Effector memory CD8-positive, alpha-beta T cell (primary cell): ENCODE measurements at places on chromosomes 6 and 20.

GRCh38 chr6:73079978-73080377 is 145.3 kb downstream of the KHDC1L start:
- H3K36me3 ChIP-seq = no peaks in the 10 kb centered on the region
- no peak for DNase-seq
- no peaks in the 10 kb centered on the region for H3K27me3 ChIP-seq
- no peak overlapping the region for H3K4me3 ChIP-seq
- no peaks in the 10 kb centered on the region for H3K4me1 ChIP-seq

- H3K4me3 ChIP-seq = peak overlapping the region; percentile 78
- H3K36me3 ChIP-seq = peaks cover 12% of the 10 kb centered on the region
- peaks cover 94% of the 10 kb centered on the region for H3K27me3 ChIP-seq
Observed at GRCh38 chr6:108168501-108169463, 3.0 kb downstream of the NR2E1 start.

- no peak for DNase-seq
- no peaks in the 10 kb centered on the region for H3K4me1 ChIP-seq
- H3K36me3 ChIP-seq = peaks cover 3% of the 10 kb centered on the region
- no peaks in the 10 kb centered on the region for H3K27me3 ChIP-seq
Observed at GRCh38 chr6:54132587-54132986, 21.3 kb downstream of the MLIP start.

GRCh38 chr20:53652090-53652858 is 58.6 kb upstream of the ZNF217 start:
- H3K36me3 ChIP-seq = no peaks in the 10 kb centered on the region
- peak overlapping the region; percentile 95 for H3K27ac ChIP-seq
- no peaks in the 10 kb centered on the region for H3K27me3 ChIP-seq

DNA sequence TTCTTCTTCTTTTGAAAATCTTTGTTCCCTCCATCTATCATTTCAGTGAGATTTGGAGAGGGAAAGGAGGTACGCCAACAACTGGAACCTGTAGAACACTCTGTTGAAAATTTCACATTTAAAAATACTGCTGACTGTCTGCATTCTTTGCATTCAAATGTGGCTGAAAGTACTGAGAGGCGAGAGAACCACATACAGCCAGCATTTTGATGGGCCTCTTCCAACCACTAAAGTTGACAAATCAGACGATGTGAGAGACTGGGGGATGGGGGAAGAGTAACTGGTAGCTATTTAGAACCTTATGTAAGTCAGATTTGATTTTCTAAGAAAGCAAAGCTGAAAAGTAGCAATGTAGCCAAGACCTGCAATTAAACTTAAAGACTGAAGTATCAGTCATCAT is 77.5 kb downstream of the FKBP5 start:
- peaks cover 29% of the 10 kb centered on the region for H3K4me1 ChIP-seq
- H3K27ac ChIP-seq = peak overlapping the region; percentile 87
- peak; percentile 27 for DNase-seq
- no peaks in the 10 kb centered on the region for H3K27me3 ChIP-seq

GRCh38 chr6:137362878-137363804 is 131.1 kb downstream of the OLIG3 start:
- peaks cover 7% of the 10 kb centered on the region for H3K36me3 ChIP-seq
- H3K4me3 ChIP-seq = peak overlapping the region; percentile 7
- H3K27me3 ChIP-seq = no peaks in the 10 kb centered on the region

DNA sequence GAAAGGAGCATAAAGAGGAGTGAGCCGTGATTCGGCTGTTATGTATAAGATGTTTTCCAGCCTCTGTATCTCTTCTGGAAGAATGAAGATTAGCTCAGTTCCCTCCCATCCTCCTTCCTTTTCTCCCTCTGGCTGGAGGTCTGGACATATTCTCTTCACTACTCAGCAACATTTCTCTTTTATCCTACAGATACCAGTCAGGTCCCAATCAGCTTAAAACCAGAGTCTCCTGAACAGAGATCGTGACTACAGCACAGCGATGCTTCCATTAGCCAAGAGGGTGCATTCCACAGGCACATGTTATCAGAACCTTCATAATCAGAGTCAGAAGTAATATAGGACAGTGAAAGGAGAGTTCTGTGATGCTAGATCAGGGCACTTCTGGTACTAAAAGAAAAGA is 133.9 kb upstream of the SOX4 start:
- H3K27ac ChIP-seq = no peak overlapping the region
- peaks cover 3% of the 10 kb centered on the region for H3K4me1 ChIP-seq
- no peaks in the 10 kb centered on the region for H3K36me3 ChIP-seq
- DNase-seq = no peak

DNA sequence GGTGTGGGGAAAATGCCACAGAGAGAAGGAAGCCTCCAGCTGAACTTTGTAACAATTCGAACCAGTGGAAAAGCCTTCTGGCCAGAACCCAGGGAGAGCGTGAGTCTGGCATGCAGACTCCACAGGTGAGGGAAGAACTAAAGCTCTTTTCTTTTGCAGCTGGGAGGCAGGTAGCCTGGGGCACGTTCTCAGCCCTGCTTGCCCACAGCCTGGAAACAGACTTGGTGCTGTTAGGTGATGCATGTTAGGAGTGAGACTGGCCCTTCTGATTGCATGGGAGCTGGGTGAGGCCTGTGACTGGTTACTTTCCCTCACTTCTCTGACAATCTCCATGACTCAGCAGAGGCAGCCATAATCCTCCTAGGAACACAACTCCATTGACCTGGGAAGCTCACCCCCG is 34.2 kb downstream of the PROKR2 start:
- no peaks in the 10 kb centered on the region for H3K36me3 ChIP-seq
- no peak for DNase-seq
- H3K4me3 ChIP-seq = no peak overlapping the region
- H3K27ac ChIP-seq = no peak overlapping the region

DNA sequence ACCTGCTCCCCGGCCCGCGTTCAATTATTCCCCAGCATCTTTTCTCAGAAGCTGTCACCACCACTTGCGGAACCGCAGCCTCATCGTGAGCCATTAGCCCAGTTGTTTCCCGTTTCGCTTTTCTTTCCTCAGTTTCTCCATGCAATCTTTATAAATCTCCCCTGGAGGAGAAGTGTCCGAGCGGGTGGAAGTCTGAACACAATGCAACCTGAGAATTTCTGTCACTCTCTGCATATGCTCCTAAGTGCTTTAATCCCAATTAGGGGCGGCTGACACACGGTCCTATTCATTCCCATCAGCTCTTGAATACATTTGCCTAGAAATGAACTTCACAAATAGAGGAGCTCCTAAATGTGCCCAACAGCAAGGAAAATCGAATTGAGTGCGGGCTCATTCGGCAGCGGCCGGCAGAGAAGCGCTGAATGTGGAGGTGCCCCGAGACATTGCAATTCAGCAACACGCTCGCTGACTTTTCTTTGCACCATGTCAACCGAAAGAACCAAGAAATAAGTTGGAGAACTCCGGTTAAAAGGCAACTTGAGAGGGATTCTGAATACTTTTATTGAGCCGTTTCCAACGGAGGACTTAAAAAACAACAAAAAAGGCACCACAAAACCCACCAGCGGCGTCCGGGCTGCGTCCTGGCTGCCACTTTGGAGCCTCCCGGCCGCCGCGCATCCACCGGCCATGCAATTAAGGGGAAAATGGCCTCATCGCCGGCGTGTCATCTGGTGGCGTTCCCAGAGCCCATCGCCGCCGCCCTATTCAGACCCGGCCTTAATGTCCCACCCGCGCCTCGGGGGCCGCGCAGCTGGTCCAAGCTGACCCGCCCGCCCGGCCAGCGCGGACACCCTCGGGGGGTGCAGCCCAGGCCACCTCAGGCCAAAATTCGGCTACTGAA is 3.9 kb upstream of the PRDM13 start:
- DNase-seq = no peak
- peaks cover 100% of the 10 kb centered on the region for H3K27me3 ChIP-seq
- H3K27ac ChIP-seq = no peak overlapping the region
- H3K36me3 ChIP-seq = peaks cover 26% of the 10 kb centered on the region
- peaks cover 27% of the 10 kb centered on the region for H3K4me1 ChIP-seq
- H3K4me3 ChIP-seq = peak overlapping the region; percentile 79

GRCh38 chr6:3819161-3820110 is 29.7 kb upstream of the FAM50B start:
- no peaks in the 10 kb centered on the region for H3K27me3 ChIP-seq
- H3K36me3 ChIP-seq = no peaks in the 10 kb centered on the region

- H3K27ac ChIP-seq = no peak overlapping the region
- no peak for DNase-seq
- no peaks in the 10 kb centered on the region for H3K36me3 ChIP-seq
- no peak overlapping the region for H3K4me3 ChIP-seq
Observed at GRCh38 chr20:34883087-34883688, 6.8 kb downstream of the ACSS2 start.

DNA sequence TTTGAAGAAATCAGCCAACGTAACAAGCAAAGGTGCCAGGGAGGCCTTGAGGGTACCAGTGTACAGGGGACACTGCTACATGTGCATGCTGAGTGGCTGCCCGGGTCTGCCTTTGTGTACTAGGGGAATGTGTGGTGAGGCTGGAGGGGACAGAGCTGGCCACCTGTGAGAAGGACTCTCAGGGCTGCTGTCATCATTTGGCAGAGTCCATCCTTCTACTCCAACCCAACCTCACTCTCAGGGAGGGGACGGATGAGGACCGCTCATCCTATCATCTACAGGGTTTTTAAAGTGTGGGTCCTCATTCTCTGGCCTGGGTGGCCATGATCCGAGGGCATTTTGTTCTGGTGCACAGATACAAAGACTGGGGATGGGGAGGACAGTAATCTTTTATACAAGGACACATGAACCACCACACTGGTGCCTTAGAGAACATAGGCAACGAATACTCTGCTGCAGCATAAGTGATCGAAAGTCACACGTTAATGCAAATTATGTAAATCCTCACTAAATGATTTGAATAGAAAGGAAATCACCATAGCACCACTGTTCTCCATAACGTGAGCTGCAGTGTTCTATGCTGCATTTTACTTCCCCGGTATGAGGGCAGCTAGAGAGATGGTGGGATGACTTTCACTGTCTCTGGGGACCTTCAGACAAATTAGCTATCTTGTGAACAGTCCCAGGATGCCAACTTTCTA is 181.4 kb downstream of the GMPR start:
- no peaks in the 10 kb centered on the region for H3K27me3 ChIP-seq
- peaks cover 38% of the 10 kb centered on the region for H3K4me1 ChIP-seq
- H3K27ac ChIP-seq = peak overlapping the region; percentile 94
- H3K4me3 ChIP-seq = peak overlapping the region; percentile 79
- DNase-seq = no peak

GRCh38 chr6:133880006-133880405 is 8.9 kb upstream of the TCF21 start:
- no peak overlapping the region for H3K4me3 ChIP-seq
- peaks cover 41% of the 10 kb centered on the region for H3K27me3 ChIP-seq
- H3K36me3 ChIP-seq = peaks cover 3% of the 10 kb centered on the region
- H3K27ac ChIP-seq = no peak overlapping the region
- DNase-seq = no peak

GRCh38 chr20:57663241-57663640 is 43.0 kb upstream of the ZBP1 start:
- no peak overlapping the region for H3K4me3 ChIP-seq
- H3K27ac ChIP-seq = no peak overlapping the region
- peaks cover 6% of the 10 kb centered on the region for H3K36me3 ChIP-seq
- no peak for DNase-seq
- peaks cover 1% of the 10 kb centered on the region for H3K4me1 ChIP-seq
- H3K27me3 ChIP-seq = no peaks in the 10 kb centered on the region

DNA sequence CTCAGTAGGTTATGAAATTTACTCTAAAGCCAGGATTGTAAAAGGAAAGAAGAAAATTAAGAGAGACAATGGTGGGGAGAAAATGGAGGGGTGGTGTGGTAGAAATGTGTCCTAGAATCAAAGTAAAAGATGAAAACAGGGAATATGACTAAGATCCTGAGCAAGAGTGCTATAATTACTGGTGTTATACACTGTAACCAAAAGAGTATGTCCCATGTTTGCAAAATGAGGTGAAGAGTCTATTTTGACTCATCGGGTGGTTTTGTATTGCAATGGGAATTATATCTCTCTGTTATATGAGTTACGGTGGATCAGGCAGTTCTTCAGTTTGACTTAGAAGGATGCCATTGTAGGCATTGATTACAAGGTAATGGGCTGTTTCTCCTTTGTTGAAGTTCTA is 8.5 kb downstream of the L3MBTL3 start:
- H3K4me3 ChIP-seq = no peak overlapping the region
- H3K4me1 ChIP-seq = peaks cover 29% of the 10 kb centered on the region
- H3K27me3 ChIP-seq = no peaks in the 10 kb centered on the region
- H3K36me3 ChIP-seq = peaks cover 4% of the 10 kb centered on the region
- DNase-seq = no peak

GRCh38 chr20:41279546-41280225 is 37.8 kb downstream of the ZHX3 start:
- no peak overlapping the region for H3K4me3 ChIP-seq
- DNase-seq = no peak
- no peaks in the 10 kb centered on the region for H3K27me3 ChIP-seq
- H3K27ac ChIP-seq = no peak overlapping the region
- H3K4me1 ChIP-seq = no peaks in the 10 kb centered on the region
